Activated naive CD4-positive, alpha-beta T cell treated with anti-CD3 and anti-CD28 coated beads, Interleukin-2, amount 50 U/mL, for 72 hours (primary cell): ENCODE measurements at places on chromosomes 7 and 10.

DNA sequence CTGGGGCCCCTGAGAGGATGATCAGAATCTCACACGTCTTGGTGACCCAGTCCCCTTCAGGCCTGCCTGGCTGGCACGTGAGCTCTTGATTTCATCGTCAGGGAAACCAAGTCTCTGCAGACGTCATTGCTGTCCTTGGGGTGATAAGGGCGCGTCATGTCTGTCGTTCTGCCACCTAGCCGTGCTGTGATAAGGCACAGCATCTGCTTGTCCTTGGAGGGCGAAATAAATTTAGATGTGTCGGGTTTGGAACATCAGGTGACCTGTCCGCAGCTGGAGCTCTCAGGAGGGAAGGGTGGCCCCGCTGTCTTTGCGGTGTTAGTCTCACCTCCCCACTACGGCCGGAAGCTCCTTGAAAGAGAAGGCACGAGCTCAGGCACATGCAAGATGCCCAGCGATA, 129.2 kb downstream of the GRK5 start:
- DNase-seq = no peak

DNA sequence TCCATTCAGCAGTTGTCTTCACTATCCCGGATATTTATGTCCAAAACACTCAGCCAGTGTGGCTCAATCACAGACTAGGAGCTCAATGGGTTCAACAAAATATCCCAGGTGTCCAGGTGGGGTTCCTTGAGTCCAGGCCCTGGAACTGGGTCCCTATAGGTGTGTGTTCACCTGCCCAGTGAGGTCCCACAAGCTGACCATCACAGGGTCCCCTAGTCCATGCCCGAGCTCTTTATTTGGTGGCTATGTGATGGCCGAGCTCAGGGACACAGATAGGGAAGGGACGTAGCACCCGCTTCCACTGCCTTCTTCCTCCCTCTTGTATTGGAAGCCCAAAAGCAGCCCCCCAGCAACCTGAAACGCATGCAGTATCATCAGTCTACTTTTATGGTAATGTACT, 78.9 kb upstream of the DDC start:
- DNase-seq = no peak

- DNase-seq = no peak
These were observed 85.7 kb downstream of the HBP1 start for GRCh38 chr7:107254398-107254985.

GRCh38 chr10:71378336-71379117, 18.2 kb upstream of the CDH23 start:
- DNase-seq = no peak

GRCh38 chr10:19638182-19638895, 177.9 kb upstream of the PLXDC2 start:
- no peak for DNase-seq

DNA sequence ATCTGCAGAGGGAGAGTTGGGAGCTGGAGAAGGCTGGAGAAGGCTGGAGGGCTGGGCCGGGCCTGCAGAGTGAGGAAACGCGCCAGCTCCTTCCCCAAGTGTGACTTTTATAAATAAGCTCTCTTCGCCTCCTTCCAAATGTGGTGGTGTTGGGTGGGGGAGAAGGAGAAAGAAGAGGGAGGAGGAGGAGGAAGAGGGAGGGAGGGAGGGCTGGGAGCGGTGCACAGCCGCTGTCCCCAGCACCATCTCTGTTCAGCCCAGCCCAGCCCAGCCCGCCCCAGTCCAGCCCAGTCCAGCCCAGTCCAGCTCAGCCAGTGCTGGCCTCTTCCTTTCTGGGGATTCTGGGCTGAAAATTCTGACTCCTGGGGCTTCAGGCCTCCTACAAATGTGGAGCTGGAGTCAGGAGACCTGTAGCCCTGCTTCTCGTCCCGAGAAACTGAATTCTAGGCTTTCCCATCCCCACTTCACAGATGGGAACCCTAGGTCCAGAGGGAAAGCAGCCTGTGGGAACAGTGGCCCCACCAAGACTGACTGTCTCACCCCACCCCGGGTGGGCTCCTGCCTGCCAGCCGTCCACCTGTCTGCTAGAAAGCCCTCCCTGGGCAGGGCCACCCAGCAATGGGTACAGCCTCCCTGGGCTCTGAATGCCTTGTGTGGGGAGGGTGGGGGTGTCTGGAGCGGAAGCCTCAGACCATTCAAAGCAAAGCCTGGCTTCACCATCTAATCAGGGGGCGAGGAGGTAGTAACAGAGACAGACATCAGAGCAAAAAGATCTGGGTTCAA, 2.3 kb downstream of the STX1A start:
- no peak for DNase-seq

- no peak for DNase-seq
These were observed 116.8 kb upstream of the JCAD start for GRCh38 chr10:30176182-30176581.

- no peak for DNase-seq
These were observed 79.0 kb downstream of the EXOC4 start for GRCh38 chr7:133331861-133332260.

GRCh38 chr10:70035531-70035930, 17.1 kb upstream of the MACROH2A2 start:
- DNase-seq = no peak

GRCh38 chr10:104077247-104077646, 8.4 kb downstream of the COL17A1 start:
- no peak for DNase-seq

- DNase-seq = no peak
These were observed 413.4 kb upstream of the MKI67 start for GRCh38 chr10:128539510-128540127.

DNA sequence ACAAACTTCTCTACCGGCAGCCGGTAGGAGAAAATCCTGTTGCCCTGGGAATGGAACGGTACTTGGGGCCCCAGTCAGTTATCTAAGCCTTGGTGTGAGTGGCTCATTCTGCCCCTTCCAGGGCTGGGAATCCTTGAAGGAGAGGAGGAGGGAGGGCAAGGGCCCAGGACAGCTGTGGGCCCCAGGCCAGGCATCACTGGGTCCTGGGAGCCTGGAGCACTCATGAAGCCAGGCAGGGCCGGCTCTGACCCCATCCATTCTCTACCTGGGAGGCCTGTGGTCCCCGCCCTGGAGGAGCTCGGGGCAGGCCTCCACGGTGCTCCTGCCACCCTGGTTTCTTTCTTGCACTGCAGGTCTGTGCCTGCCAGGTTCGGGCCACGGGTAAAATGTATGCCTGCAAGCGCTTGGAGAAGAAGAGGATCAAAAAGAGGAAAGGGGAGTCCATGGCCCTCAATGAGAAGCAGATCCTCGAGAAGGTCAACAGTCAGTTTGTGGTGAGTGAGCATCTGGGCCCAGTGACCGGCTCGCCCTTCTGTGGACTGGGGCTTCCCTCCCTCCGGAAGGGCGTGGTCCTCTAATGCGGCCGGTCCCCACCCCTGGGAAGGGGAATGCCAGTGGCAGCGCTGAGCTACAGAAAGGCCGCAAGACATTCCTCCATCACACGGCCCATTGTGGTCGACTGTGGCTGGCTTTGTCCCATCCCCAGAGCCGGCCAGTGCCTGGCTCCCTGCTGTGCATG, 111.3 kb downstream of the RGS10 start:
- DNase-seq = no peak

DNA sequence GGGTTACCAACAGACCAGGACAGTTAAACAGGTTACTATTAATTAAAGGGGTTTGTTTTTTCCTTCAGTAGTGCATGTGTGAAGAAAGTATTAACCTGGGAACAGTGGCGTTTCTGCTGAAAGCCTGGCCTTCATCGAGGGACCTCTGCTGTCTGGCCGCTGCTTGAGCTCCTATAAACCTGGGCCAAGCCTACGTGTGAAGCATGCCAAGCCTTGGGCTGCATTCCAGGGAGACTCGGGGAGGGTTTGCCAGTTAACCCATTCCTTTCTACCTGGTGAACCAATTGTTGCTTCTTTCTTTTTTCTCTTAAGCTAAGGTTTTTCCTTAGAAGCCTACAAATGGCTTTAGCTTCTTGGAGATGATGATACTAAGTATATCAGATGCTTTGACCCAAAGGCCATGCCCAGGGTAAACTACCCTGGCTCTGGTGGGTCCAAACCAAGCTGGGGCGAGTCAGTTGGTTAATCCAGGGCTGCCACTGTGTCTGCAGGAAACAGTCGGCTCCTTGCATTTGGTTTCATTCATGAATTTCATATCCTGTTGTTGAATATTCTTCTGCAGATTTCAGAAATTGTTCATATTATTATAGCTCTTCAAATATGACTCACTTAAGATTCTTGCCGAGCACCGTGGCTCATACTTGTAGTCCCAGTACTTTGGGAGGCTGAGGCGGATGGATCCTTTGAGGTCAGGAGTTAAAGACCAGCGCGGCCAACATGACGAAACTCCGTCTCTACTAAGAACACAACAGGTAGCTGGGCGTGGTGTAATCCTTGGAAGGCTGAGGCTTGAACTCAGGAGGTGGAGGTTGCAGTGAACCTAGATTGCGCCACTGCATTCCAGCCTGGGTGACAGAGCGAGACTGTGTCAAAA, 23.8 kb downstream of the PFKP start:
- DNase-seq = peak; percentile 36

- no peak for DNase-seq
These were observed 166.3 kb downstream of the RNLS start for GRCh38 chr10:88416801-88417200.

DNA sequence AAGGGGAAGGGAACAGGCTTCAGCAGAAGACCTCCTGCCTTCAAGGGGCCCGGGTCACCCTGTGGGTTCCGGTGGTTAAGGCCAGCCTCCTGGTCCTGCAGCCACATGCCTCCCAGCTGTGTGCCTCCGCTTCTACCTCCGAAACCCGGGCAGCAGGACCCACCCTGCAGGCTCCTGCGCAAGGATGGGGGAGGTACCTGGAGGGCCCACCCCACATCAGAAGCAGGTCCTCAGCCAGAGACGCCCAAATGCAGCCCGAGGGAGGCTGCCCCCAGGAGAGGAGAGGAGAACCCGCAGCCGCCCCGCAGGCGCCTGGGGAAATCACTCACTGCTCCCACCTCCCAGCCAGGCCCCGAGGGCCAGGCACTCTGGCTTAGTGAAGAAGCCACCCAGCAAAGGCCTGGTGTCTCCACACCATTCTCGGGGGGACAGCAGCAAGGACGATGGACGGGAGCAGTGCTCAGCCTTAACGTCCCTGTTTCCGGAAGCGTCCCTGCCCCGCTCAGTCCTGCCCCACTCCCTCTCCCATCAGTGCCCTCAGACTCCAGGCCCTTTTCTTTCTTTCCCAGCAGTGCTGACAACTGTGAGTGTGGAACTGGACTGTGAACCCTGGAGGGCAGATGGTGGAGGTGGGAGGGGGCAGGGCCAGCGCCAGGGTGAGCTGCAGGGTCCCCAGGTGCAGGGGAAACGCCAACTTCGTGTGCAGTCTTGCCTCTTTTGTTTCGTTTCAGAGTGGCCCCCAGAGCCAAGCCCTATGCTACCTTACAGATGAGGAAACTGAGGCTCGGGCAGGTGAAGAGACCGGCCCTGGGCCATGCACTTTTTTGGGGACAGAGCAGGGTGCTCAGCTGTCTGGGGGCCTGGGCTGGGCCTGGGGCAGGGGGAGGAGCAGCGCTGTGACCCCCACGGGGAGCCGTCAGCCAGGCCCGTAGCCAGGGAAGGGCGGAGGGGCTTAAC, 138.0 kb downstream of the FAM53B start:
- no peak for DNase-seq

DNA sequence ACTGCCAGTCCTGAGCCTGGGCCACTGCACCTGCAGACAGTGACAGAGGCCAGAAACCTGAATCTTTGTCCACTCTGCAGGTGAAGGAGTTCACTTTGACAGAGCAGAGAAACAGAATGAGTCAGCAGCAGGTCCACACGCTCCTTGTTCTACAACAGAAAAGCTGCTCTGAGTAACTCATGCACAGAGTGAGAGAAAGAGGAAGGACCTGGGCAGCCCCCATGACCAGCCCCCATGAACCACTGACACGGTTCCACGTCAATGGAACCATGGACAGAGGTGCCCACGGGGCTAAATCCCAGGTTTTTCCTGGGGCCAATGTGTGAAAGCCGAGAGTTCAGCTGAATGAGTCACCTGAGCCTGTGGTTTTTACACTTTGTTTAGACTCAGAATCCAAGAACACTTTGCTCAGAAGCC, 40.8 kb upstream of the CTBP2 start:
- no peak for DNase-seq

GRCh38 chr10:92699518-92700381, 10.0 kb downstream of the HHEX start:
- DNase-seq = no peak

- no peak for DNase-seq
These were observed 201.2 kb upstream of the FRMD4A start for GRCh38 chr10:14531974-14532373.

DNA sequence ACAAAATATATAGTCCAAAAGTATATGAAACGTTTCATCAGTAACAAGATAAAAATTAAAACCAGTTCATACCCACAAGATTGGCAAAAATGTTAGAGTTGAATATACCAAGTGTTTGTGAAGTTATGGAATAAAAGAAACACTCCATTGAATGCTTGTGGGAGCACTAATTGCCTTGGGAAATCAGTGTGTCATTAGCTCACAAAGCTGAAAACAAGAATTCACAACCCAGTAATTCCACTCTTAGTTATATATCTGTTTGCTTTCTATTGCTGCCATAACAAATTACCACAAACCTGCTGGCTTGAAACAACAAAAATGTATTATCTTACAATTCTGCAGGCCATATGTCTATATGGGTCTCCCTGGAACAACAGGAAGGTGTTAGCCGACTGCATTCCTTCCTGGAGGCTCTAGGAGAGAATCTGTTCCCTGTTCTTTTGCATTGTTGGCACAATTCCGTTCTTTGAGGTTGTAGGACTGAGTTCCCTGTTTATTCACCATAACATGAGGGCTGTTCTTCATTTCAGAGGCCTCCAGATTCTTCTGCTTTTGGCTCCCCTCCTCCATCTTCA, 45.7 kb downstream of the SEM1 start:
- no peak for DNase-seq

DNA sequence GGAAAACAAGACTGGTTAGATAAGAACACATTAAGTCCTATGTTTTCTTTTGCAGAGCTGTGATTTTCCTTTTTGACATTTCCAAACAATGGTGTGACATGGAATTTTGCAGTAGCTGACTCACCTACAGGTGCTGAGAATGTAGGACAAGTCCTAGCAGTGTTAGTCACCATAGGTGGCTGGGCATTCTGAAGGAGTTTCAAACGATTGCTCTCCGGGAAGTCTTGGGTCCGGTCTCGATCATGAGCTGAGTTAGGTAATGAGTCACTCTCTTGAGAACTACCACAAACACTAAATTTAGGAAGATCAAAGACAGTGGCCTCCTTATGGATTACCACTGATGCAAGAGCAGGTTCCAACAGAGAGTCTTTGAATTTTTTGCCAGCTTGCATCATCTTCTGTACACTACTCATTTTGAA, 3.6 kb downstream of the FIGNL1 start:
- DNase-seq = peak; percentile 16

DNA sequence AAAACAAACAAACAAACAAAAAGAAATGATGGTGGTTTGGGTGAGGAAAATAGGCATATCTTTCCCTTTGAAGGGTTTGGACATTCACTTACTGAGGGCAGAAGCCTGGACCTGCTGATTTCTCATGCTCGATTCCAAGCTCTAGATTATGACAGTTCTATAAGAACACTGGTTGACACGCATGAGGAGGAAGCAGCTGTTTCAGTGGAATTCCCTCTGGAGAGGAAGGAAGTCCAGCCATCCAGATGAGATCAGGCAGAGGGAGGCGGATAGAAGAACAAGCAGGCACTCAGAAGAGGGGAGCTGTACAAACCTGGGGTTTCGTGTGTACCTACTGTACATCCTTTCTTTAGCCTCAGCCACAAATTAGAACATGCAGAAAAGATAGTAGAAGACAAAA, 691.9 kb downstream of the INHBA start:
- no peak for DNase-seq
